ENCODE measurements at places on chromosomes 3 and 15.

DNA sequence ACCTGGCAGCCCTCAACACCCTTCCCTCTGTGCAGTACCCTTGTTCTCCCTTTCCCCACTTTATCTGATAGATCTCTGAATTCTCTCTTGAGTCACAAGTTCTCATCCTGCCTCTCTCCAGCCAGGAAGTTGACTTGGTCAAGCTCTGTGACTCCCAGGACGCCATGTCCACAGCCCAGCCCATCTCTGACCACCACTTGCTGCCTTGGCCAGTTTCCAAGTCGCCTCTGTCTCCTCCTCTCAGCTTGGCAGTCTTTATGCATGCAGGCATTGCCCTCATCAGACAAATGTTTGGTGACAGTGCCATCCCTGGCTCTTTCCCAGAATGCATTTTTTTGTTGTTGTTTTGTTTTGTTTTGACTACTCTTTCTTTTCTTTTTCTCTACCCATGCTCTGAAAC is 25.7 kb downstream of the ZNF35 start:
- DNase-seq = no peak

DNA sequence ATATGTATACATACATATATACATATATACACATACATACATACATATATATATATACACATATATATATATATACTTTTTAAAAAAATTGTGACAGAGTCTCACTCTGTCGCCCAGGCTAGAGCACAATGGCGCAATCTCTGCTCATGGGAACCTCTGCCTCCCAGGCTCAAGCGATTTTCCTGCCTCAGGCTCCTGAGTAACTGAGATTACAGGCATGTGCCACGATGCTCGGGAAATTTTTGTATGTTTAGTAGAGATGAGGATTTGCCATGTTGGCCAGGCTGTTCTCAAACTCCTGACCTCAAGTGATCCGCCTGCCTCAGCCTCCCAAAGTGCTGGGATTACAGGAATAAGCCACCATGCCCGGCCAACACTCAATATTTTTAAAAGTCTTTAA is 302.5 kb downstream of the UNC13C start:
- DNase-seq = no peak

- no peak for DNase-seq
Measured at GRCh38 chr15:81213982-81214381, 17.3 kb downstream of the IL16 start.

GRCh38 chr3:127073941-127074820 is 91.3 kb downstream of the PLXNA1 start:
- DNase-seq = no peak

- DNase-seq = no peak
Measured at GRCh38 chr15:47473106-47473725, 244.1 kb upstream of the SEMA6D start.

Measured in activated CD8-positive, alpha-beta memory T cell treated with anti-CD3 and anti-CD28 coated beads, Interleukin-2, amount 50 U/mL, for 48 hours (primary cell).